ENCODE measurements at places on chromosomes 16 and 17.

GRCh38 chr16:27822996-27823395 lies 240.5 kb downstream of the GSG1L start:
- no peak for DNase-seq

DNA sequence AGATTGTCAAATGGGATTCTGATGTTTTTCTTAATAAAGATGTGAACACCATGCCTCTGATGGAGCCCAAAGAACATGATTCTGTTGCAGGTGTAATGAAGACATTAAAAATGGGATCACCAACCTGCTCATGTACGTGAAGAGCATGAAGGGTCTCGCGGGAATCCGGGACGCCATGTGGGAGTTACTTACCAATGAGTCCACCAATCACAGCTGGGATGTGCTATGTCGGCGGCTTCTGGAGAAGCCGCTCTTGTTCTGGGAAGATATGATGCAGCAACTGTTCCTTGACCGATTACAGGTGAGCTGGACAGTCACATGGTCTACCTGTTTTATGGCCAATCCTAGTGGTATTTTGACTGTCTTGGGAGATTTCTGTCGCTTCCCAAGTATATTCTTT lies 7.6 kb downstream of the COG1 start:
- DNase-seq, result no peak

DNA sequence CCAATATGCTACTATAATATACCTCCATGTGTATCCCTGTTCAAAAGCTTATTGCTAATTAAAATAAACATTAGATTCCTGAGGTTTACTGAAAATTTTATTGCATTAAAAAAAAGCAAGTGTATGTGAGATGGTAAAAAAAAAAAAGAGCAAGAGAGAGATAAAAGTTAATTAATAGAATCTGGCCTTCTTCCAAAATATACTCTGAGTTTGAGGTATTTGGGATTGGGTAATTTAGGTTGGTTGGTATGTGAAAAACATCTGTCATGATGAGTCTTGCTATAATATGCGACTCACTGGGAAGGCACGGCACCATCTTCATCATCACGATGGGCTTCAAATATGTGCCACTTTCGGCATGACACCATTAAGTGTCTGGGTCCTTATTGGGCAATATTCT lies 711.1 kb upstream of the SOX9 start:
- no peak for DNase-seq

- DNase-seq, result no peak
Observed at GRCh38 chr17:4534928-4535666, 20.1 kb downstream of the MYBBP1A start.

- no peak for DNase-seq
Observed at GRCh38 chr16:66289986-66290385, 76.5 kb upstream of the CDH5 start.

DNA sequence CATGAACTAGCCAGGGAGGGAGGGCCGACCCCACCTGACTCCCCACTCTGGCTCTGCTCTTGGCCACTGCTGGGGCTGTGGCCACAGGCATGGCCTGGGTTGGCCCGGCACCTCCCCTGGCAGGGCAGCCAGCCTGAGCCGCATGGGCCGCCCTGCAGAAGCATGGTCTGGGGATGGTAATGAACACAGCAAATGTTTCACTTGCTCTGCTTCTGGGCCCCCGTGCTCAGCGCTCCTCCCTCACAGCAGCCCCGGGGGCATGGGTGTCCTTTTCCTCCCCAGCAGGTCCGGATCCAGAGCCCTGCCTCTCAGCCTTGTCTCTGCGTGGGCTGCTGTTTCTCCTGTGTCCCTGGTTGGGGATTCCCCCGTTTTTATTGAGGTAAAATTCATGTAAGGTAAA lies 30.9 kb upstream of the KCNJ12 start:
- peak; percentile 24 for DNase-seq

GRCh38 chr17:74304184-74304583 lies 21.8 kb upstream of the KIF19 start:
- no peak for DNase-seq

DNA sequence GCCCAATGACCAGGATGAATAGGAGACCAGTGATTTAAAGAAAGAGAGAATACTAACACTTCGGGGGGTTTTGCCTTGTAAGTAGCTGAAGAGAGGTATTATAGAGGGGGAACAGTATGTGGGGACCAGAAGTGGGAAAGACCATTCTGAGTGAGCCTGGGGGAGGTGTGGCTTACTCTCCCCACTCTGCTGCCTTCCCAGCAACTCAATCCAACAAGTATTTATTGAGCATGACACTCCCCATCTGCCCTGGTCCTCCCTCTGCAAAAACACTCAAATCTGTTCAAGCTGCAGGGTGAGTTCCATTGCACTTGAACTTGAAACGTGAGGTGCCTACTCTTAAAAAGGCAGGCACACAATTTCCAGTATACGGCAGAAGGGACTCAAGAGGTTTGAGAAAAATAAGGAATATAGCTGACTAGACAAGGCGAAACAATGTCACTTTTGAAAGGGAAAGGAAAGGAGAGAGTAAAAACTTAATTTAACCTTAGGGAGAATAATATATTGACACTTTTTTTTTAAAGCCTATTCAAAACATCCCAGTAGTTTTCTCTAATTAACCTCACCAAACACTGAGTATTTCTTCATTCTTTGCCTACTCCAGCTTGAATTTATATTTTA lies 8.2 kb downstream of the FAM117A start:
- DNase-seq, result no peak

DNA sequence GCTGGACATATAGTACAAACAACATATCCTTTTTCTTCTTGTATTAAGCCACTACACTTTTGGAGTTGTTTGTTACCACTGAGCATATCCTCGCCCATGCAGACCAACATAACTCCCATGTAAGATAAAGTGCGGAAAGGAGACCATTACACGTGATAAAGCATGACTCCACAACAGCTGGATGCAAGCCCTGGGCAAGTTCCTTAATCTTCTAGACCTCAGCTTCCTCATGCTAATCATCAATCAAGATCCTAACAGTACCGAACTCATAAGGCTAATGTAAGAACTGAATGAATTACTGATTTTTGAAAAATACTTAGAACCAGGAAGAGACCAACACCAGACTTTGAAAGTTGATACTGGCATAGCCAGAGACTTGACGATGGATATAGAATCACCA lies 47.0 kb upstream of the GSG1L start:
- DNase-seq, result peak; percentile 21

- peak; percentile 82 for DNase-seq
Observed at GRCh38 chr16:58000706-58001676, at the start of gene USB1. TSS of gene USB1 (plus strand) at chr16:58001407. CDS start at chr16:58001484, 77 bp downstream.

GRCh38 chr16:24001710-24002109 lies 165.9 kb downstream of the PRKCB start:
- no peak for DNase-seq

GRCh38 chr17:30091121-30091670 lies 25.4 kb upstream of the NSRP1 start:
- no peak for DNase-seq

DNA sequence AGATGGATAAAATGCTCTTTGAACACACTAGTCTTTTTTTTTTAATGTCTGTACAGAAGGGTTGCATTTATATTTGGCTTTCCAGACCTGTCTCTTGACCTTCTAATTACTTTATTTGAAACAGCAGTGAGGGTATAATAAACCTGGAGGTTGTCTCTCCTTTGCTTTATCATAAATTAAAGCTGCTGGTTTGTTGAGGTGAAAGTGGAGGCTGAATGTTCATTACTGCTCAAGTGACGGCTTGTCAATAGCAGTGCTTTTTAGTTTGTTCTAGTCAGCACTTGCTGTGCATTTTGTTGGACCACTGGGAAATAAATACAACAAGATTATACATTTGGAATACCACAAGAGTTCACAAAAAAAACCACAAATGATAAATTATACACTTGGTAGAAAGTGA lies 264.2 kb downstream of the IRX3 start:
- DNase-seq, result no peak

DNA sequence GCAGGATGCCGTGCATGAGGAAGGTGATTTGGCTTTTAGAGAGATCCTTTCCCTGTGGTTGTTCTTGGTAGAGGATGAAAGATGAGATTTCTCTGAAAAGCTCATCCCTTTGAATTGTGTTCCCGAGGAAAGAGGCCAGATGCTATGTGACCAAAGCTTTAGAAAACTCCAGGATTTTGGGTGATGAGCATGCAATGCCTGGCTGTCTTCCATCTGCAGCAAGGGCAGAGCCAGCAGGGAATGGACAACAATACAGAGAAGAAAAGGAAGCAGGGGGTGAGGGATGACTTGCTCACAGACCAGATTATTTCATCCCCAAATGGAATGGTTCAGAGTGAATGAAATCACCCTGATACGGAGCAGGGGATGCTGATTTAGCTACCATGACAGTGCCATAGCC lies 949.7 kb upstream of the EEF2KMT start:
- DNase-seq, result no peak

- no peak for DNase-seq
Observed at GRCh38 chr17:75875940-75876189, 2.5 kb downstream of the TRIM47 start.

DNA sequence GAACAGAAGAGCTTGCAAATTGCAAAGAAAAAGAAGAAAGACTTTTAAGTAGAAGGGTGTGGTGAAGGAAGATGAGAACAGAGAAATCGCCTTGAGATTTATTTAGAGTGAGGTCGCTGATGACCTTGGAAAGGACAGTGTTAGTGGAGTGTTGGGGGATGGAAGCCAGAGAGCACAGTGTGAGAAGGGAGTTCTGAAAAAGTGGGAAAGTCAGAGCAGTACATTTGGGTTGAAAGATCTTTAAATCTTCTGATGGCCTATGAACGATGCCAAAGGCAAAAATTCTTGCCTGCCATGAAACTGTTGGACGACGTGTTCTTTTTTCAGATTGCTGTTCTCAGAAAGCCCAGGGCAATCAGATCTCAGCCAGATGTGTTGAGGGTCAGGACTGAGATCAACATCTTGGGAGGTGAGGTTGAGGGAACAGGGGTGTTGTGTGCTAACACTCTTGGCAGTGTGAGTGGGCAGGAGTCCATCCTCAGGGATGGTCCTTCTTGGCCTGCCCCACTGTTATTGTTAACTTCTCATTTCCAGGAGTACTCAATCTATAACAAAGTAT lies 330.1 kb downstream of the MAP2K6 start:
- no peak for DNase-seq

DNA sequence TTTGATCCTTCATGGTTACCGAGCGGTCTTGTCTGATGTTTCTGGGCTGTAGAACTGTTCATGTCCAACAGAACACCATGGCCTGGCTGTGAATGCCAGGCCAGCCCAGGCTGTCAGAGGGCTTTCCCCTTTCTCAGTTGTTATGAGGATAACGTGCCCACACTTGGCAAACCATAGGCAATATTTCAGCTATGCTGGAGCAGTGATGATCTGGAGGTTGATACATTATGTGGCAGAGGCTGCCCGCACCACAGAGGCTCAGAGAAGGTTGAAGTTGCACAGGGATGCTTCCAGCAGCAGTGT lies 92.9 kb downstream of the C16orf78 start:
- no peak for DNase-seq

- peak; percentile 57 for DNase-seq
Observed at GRCh38 chr17:32111141-32111771, 31.0 kb upstream of the RHOT1 start.

- no peak for DNase-seq
Observed at GRCh38 chr16:86993426-86994110, 323.6 kb downstream of the C16orf95 start.

GRCh38 chr17:74369221-74369620 lies 1.9 kb downstream of the GPR142 start:
- no peak for DNase-seq

DNA sequence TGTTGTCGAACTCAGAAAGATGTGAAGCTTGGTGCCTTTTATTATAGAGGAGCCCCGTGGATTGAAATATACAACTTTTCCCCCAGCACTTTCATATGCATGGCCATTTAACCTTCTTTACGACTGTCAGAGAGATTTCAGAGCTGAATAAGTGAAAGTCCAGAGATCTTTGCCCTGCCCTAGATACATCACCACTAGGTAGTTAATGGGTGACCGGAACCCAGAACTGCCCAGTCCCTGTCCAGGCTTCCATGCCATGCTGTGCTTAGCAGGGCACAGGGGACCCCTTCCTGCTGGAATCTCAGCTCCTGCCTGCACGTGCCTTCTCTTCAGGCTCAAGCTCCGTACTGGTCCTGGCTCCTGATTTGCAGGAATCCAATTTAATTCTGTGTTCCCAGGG lies 32.2 kb downstream of the SRL start:
- no peak for DNase-seq

GRCh38 chr17:74012465-74012864 lies 191.0 kb upstream of the RPL38 start:
- DNase-seq, result no peak

- no peak for DNase-seq
Observed at GRCh38 chr17:19453296-19453695, 42.3 kb downstream of the RNF112 start.

DNA sequence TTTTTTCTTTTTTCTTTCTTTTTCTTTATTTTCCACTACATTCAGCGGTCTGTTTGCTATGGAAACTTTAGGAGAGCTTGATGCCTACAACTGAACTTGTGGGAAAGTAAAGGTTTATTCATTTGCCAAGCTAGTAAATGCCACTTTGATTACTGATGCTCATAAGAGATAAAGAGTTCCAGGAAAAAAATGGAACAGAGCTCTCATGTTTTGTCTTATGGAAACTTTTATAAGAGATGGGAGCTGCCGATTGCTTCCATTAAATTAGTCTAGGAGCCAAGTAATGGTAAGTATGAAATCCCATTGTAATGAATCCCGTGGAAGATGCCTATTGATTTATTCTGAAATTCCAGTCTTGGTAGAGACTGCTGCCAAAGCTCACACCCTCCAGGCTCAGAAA lies 7.1 kb downstream of the ANKFN1 start:
- DNase-seq, result no peak

- peak; percentile 64 for DNase-seq
Observed at GRCh38 chr17:58383892-58384462, 32.0 kb upstream of the SUPT4H1 start.

DNA sequence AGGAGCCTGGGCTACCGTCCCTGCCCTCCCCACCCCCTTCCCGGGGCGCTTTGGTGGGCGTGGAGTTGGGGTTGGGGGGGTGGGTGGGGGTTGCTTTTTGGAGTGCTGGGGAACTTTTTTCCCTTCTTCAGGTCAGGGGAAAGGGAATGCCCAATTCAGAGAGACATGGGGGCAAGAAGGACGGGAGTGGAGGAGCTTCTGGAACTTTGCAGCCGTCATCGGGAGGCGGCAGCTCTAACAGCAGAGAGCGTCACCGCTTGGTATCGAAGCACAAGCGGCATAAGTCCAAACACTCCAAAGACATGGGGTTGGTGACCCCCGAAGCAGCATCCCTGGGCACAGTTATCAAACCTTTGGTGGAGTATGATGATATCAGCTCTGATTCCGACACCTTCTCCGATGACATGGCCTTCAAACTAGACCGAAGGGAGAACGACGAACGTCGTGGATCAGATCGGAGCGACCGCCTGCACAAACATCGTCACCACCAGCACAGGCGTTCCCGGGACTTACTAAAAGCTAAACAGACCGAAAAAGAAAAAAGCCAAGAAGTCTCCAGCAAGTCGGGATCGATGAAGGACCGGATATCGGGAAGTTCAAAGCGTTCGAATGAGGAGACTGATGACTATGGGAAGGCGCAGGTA lies 762 bp downstream of the CDK12 start:
- DNase-seq, result peak; percentile 13

DNA sequence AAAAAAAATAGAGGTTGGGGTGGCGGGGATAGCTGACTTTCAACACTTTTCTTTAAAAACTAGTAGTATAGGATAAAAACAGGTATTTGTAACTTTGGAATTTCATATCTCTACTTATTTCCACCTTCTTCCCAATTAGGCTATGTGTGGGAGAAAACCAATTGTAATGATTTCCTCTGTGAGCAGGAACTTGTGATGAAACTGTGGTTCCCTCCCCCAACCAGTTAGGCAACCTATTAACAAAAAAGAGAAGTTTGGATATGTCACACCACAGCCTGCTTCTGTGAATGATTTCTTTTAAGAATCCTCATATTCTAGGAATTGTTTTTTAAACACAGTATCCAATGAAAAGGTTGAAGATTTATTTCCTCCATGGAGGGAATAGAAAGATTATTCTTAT lies 1.9 kb downstream of the IGSF6 start:
- no peak for DNase-seq

Measured in foreskin melanocyte (primary cell).